Breast epithelium (tissue), 4 donors: ENCODE measurements at places on chromosomes 12 and 14. TPM values are rescaled to one million over a fixed set of nuclear protein-coding genes. Genes with fewer than 3 reads are reported as not detected.

DNA sequence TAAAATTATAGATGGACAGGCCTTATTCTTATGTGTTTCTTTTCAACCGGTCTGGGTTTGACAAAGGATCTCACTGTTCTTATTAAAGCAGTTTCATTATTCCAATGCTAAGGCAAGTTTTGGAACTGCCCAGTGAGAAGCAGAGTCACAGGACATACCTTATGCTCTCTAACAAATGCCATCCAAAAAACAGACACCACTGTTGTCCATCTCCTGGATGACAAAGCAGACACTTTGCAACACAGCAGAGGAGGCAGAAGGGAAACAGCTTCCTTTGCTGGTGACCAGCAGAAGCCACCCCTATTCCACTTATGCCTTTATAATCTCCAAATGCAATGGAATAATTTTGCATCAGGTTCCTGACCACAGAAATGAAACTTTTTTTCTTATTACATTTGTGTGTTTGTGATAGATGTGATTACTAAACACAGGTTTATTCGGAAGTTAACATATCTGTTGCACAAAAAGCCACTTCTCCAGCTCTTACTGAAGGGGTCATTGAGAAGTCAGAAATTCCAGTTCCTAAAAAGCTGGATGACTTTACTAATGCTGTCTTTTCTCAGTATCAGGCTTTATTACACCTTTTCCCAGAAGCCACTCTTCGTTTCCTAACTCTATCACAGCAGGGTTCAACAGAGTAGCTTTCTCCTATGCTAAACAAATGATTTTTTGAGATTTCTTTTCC is 115.6 kb downstream of the BTG1 start:
- DNase-seq: no peak

- no peak for DNase-seq
These were observed 11.7 kb downstream of the KDM2B start for GRCh38 chr12:121568971-121569751.

GRCh38 chr12:72465155-72465554 is 193.0 kb downstream of the TRHDE start:
- DNase-seq: no peak

Gene ADAM21
- not detected for total RNA-seq

GRCh38 chr12:12954356-12954755 is 2.4 kb upstream of the GPRC5D start:
- DNase-seq: no peak

GRCh38 chr12:88237954-88238353 is 95.8 kb downstream of the TMTC3 start:
- no peak for DNase-seq

DNA sequence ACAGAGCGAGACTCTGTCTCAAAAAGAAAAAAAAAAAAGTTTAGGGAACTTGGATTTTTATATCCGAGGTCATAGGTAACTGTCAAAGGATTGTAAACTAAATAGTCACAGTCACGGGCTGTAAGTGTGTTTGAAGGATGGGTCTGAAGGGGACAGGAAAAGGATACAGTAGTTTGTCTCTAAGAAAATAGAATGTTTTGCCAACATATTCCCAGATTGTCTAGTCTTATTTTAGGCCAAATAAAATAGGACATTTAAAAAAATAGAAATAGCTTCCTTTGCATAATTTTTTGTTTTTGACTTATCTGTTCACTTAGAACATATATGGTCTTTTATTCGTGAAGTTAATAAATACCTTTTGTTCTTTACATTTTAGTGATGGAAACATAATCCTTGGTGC is 24.2 kb upstream of the REP15 start:
- DNase-seq: no peak

Gene CD69
- total RNA-seq: 7.4 TPM

GRCh38 chr12:57521525-57522010 is 1.1 kb upstream of the MBD6 start:
- DNase-seq: peak; percentile 70

DNA sequence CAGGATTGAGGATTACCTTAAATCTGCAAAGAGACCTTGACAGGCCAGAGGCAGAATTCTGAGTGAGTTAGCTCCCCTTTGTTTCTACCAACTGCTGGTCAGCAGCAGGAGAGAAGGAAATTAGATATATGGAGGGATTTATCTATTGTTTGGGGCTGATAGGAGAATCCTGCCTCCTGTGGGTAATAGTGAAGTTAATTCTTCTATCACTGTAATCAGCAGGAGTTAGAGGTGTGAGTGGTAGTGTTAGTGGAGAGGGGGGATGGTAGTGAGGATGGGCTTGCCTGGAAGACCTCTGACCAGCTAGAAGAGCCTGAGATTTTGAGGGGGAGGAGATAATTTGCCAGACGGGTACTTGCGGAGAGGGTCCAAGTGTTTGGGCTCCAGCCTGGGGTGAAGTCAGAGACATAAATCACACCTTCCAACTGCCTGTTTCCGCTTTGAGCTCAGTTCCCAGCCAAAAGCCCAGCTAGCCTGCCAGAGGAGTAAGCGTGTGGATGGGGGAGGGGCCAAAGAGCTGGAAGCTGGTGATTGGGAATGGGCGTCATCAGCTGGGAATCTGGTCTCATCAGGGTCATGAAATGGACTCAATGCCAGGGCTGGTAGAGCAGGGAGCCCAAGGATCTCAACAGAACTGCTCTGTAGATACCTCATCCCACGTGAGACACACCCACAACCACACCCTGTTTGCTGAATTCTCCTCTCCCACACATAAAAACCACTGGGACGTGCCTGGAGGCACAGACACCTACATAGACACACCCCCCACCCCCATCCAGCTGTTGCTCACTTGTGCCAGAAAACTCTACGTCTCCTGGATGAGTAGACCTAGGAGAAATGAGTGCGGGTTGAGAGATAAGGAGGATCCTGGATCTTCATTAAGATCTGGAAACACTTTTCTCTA is 13.1 kb upstream of the ITGA5 start:
- no peak for DNase-seq

GRCh38 chr14:55899531-55899930 is 218.7 kb upstream of the PELI2 start:
- DNase-seq: no peak

DNA sequence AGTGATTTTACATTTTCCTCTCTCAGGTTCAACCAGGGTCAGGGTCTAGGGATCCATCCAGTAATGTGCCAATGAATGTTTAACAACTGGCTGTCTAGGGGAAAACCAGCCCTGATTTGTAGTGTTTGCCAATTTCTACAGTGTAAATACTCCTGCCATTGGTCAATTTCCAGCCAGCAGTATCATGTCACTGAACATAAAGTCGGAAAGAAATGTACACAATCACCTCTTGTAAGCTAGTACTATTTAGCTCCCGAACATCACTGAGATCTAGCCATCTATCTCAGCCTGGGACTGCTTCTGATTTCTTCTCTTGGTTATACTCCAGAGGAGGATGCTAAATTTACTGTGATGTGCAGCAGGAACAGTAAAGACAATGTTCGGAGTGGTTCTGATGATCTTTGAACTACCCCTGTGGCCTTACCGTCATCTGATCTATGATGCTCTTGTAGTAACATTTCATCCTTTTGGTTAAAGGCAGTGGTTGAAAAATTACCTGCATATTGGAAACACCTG is 36.7 kb upstream of the EGLN3 start:
- DNase-seq: no peak

DNA sequence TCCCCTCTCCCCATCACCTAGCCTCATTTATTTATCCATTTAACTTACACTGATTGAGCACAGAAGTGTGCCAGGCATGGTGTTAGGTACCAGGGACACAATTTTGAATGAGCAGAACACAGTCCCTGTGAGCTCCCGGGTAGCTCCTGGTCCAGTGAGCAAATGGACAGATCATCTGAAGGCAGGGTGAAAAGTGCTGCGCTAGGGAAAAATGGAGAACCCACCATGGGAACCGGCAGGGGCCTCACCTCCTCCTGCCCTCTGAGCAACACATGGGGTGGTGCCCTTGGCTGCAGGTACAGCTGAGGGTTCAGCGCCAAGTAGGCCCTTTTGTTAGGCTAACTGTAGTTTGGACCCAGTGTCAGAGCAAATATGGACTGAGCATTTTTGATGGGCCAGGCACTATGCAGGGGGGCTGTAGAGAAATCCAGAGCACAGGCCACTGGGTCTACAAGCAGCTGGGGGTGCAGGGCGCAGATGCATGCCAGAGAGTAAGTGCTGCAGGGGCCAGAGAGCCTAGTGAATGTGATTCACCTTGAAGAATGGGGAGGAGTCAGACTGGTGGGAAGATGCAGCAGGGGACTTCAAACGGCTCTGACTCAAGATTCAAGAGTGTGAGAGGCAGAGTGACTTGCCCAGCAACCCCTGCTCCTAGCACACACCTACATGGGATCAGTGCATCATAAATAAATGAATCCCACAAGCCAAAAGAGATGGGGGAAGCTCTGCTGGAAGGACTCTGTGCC is 28.2 kb downstream of the LTBP2 start:
- DNase-seq: no peak
